Vagina (tissue), 2 donors: ENCODE measurements at places on chromosomes 13 and 19. TPM values are rescaled to one million over a fixed set of nuclear protein-coding genes. Genes with fewer than 3 reads are reported as not detected.

- no peak for DNase-seq
Measured at GRCh38 chr19:4748589-4748988, 24.9 kb upstream of the DPP9 start.

DNA sequence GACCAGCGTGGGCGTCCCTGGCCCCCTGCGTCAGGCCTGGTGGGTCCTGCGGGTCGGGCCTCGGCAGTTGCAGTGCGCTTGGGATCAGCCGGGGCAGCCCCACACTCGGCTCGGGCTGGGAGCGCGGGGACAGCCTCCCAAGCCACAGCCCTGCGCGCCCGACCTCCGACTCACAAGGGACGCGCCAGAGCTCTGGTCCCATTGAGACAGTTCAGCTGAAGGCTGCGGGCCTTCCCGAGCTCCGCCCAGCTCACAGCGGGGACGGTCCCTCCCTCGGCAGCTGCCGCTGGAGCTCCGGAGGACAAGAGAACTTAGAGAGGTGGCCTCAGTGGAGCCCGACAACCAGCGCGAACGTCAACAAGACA lies 45.7 kb upstream of the ZNF730 start:
- DNase-seq: no peak

GRCh38 chr13:33106656-33107360 lies 90.6 kb downstream of the KL start:
- no peak for DNase-seq

DNA sequence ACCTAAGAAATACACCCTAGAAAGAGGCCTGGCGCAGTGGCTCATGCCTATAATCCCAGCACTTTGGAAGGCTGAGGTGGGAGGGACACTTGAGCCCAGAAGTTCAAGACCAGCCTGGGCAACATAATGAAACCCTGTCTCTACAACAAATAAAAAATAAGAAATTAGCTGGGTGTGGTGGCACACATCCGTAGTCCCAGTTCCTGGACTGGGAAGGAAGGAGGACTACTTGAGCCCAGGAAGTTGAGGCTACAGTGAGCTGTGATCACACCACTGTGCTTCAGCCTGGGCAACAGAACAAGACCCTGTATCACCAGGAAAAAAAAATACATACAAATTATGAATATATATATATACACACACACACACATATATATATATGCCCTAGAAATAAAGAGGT lies 42.7 kb downstream of the PHF11 start:
- DNase-seq: no peak

GRCh38 chr19:10988921-10989320 lies 28.1 kb downstream of the SMARCA4 start:
- no peak for DNase-seq

GRCh38 chr19:33291623-33292534 lies 10.5 kb downstream of the CEBPA start:
- no peak for DNase-seq

- DNase-seq: no peak
Measured at GRCh38 chr19:50557009-50557613, 11.1 kb downstream of the LRRC4B start.

DNA sequence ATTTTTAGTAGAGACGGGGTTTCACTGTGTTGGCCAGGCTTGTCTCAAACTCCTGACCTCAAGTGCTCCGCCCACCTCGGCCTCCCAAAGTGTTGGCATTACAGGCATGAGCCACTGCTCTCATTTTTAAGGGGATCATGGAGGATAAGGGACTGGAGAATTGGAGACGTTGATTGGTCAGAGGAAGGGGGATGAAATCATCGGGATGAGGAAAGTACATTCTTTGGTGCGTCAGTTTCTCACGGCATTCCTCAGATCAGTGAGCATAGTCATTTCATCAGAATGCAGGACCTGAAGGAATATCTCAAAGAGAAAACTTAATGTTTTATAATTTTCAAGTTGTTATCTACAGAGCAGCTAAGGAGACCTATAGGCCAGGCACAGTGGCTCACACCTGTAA lies 14.0 kb downstream of the ZNF114 start:
- no peak for DNase-seq

DNA sequence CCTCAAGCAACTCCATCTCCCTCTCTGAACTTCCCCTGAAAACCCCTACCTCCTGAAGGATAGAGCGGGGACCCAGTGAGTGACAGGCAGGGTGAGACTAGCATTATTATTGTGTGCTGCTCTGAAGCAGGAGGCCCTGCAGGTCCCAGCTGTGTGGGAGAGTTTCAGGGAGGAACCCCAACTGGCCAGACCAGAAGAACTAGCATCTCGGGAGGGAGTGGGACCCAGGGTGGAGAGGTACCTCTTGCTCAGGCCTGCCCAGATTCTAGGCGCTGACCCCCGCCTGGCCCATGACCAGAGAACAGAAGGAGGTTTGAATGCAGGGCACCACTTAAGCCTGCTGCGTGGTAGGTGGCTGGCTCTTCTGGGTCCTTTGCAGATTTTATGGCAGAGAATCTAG lies 5.7 kb upstream of the LYPD3 start:
- DNase-seq: no peak

- no peak for DNase-seq
Measured at GRCh38 chr19:1028062-1028926, 1.9 kb downstream of the CNN2 start.

DNA sequence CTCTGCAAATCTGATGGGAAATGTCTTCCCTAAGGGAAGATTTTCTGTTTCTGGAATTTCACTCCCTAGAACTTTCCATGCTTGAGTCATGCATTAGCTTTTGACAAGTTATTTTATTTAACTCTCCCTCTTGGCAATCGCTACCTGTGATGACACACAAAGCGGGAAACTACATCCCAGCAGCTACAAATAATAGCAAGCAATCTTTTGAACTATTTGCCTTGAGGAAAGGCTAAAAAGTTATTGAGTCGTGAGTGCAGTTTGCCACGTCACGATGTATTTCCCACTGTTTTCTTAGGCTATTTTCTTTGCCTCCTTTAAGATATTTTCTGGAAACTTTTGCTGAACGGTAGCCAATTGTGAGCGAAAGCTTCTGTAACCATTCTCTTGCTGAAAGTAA lies 353.3 kb upstream of the HTR2A start:
- DNase-seq: no peak

DNA sequence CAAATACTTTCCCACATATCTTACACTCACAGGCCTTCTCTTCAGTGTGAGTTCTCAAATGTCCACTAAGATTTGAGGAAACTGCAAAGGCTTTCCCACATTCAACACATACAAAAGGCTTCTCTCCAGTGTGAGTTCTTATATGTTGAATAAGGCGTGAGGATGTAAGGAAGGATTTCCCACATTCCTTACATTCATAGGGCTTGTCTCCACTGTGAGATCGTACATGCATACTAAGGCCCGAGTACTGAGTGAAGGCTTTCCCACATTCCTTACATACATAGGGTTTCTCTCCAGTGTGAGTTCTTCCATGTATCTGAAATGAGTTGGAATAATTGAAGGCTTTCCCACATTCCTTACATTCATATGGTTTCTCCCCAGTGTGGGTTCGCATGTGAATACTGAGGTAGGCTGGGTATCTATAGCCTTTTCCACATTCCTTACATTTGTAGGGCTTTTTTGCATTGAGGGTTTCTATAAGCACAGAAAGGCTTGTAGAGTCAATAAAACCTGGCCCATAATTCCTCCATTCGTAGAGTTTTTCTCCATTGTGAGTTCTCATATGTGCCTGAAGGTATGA lies 9.6 kb downstream of the ZNF426 start:
- no peak for DNase-seq

GRCh38 chr13:53143757-53144339 lies 115.2 kb downstream of the OLFM4 start:
- DNase-seq: no peak

DNA sequence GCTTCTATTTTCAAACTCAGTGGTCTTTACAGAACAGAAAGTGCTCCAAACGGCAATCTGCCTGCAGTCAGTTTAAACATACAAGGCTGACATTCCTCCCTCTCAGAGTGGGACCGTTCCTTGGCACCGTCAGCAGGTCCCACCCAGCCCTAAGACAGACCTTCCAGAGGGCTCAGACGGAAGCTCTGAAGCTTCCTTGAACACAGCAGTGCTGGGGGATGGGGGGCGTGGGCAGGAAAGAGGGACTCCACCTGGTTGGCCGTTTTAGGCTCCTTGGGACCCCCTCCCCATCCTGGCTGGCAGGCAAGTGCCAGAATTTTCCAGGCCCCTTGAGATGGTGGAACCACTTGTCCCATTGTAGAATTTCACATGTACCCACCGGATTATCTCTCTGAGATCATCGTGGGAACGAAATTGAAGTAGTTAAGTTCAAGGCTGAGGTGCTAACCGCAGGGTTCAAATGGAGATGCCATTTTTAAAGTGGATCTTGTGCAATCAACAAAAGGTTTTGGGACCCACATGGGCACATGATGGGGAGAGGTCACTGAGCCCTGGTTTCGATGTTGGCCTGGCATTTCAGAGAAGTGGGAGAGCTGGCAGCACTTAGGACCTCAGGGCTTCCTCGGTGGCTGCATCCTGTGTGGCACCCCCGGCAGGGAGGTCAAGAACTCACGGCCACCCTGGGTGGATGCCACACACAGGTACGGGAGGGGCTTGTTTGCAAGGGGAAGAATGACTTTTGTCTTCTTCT lies 46.2 kb downstream of the KLF2 start:
- DNase-seq: no peak

GRCh38 chr13:110479215-110479545 lies 82.3 kb downstream of the RAB20 start:
- DNase-seq: no peak

DNA sequence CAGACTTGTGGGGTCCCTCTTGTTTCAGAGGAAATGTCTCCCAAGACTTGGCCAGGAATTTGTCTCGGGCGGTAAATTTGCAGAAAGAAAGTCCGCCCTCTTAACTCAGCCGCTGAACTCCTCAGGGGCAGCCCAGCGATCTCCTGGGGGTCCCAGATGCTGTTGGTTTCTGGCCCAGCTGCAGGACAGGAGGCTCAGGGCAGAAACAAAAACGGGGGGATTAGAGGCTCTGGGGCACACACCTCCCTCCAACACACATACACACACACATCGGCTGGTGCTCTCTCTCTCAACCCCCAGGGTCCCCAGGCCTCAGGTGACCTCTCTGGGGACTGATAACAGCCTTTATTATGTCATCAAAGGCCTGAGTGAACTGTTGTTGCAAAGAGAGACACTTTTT lies 7.1 kb downstream of the ARHGEF18 start:
- DNase-seq: no peak

GRCh38 chr19:4297901-4298809 lies 4.0 kb downstream of the TMIGD2 start:
- DNase-seq: no peak

DNA sequence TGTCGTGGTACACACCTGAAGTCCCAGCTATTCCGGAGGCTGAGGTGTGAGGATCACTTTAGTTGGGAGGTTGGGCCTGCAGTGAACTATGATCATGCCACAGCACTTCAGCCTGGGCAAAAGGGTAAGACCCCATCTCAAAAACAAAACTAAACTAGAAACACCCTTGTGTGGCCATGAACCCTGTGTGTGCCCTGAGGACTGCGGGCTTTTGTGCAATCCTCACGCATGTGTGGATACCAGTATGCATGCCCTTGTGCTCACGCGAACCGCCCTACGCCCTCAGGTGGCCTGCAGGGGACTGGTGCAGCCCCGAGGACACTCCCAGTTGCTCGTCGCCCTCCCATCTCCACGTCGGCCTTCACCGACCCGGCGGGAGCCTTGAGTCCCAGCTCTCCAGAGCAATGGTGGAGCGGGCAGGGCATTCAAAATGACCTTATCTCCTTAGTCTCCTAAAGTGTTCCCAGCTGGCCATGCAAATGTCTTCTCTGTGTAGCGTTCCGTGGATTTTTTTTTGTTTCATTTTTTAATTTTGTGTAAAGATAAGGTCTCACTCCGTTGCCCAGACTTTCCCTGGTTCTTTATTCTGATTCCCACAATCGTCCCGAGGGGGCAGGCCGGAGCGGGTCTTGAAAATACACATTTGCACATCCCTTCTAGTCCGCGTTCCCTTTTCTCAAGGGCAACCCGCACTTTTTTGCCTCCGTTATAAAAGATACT lies 868 bp upstream of the EGLN2 start:
- no peak for DNase-seq

DNA sequence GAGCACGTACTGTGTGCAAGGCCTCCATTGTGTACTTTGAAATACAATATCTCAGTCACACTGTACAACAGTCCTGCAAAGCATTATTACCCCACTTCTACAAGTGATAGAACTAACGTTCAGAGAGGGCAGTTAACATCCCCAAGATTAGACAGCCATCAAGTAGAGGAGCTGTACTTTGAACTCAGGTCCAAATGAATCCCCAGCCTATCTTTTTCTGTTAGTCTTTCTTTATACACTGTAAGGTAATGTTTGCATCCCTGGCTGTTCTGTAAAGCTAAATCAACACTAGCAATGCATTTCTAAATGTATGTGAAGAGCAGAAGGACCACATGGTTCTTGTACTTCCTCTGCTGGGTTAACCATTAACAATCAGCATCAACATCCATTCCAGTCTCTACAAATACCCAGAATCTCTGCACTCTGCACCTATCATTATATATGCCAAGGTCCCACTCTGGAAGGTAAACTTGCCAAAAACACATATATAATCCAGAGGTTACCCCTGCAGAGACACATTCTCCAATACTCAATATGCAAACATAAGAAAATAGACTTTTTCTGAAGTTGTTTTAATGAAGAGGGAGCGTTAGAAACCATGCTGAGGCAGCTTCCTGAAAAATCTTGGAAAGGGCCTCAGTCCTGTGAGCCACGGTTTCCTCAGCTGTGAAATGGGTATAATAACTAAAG lies 182.3 kb downstream of the MZT1 start:
- no peak for DNase-seq

DNA sequence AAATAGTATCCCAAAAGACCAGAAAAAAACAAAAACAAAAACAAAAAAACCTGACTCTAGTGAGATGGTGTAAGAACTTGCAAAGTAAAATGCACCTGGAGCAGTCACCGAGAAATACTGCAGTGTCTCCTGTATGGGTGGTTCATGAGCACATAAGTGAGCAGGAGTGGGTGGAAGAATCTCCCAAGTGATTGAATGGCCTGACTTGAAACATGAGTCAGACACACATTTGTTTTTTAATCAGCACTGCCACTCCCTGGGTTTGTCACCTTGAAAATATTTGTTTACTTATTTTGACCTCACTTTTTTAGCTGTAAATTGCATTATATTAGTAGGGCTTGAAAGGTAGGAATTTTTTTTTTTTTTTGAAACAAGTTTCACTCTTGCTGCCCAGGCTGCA lies 2.0 kb downstream of the ZNF431 start:
- no peak for DNase-seq

GRCh38 chr13:80173224-80173623 lies 167.7 kb downstream of the SPRY2 start:
- DNase-seq: no peak

BBC3 gene
- total RNA-seq: 4.7 TPM

KHSRP gene
- 102 TPM for total RNA-seq

GAPDHS gene
- total RNA-seq: not detected

VSIG10L gene
- total RNA-seq: 20.1 TPM

NALCN gene
- 1.7 TPM for total RNA-seq

SKA3 gene
- 5.4 TPM for total RNA-seq

CEACAM5 gene
- 52.1 TPM for total RNA-seq

ENOX1 gene
- 2.7 TPM for total RNA-seq

RNF17 gene
- not detected for total RNA-seq

DNAJC15 gene
- total RNA-seq: 4.7 TPM

ZNF416 gene
- 3.9 TPM for total RNA-seq

ACP5 gene
- total RNA-seq: 6.1 TPM
